Left colon (tissue), 2 donors: ENCODE measurements at places on chromosomes 6 and 20.

- no peak for DNase-seq
Measured at GRCh38 chr6:80316686-80317231, 210.3 kb downstream of the BCKDHB start.

DNA sequence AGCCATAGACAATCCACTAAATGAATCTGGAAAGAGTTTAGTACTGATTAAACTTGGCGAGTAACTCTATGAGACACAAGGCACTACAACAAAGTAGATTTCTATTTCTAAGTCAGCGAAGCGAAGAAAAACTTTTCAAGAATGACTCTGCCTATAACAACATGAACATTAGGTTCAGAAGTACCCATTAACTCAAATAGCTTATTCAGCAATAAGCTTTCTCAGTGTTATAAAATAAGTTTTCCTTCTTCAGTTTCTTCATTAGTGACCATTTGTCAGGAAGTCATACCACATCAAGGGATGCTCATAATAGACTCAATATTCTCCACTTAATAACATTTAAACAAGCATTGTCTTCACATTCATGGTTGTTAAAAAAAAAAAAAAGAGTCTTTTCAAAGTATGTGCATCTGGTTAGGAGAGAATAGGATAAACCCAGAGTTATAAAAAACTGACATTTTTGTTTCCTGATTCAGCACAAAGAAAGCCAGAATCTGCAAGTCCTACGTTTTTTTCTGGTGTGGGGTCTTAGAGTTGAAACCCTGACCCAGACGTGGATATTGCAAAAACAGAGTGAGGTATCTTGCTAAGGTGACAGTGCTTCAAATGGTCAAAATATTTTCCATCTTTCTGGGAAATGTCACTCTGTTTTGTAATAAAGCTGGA, 148.2 kb upstream of the PREP start:
- no peak for DNase-seq

GRCh38 chr6:130697995-130698535, 129.1 kb upstream of the SMLR1 start:
- DNase-seq: peak; percentile 49

- DNase-seq: no peak
Measured at GRCh38 chr6:149806127-149806526, 56.6 kb downstream of the PCMT1 start.

DNA sequence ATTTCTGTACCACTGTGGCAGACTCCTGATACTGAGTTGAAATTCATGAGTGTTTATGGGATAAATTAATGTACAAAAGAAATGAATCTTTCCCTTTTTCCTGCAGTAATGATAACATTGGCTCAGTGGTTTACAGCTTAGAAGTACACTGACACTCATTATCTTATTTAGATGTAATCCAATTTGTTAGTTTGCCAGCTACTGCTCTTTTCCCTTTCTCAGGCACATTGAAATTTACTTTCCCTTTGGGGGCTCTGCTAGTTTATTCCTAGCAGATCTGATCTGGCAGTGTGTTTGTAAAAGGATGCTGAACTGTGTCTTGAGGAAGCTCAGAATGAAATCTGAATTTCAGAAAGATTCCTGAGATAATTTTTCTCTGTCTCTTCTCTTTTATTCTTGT, 3.0 kb downstream of the CEP250 start:
- DNase-seq: no peak

GRCh38 chr6:143195349-143195845, 134.7 kb downstream of the AIG1 start:
- DNase-seq: no peak

- DNase-seq: no peak
Measured at GRCh38 chr6:3800850-3801591, 48.2 kb upstream of the FAM50B start.

DNA sequence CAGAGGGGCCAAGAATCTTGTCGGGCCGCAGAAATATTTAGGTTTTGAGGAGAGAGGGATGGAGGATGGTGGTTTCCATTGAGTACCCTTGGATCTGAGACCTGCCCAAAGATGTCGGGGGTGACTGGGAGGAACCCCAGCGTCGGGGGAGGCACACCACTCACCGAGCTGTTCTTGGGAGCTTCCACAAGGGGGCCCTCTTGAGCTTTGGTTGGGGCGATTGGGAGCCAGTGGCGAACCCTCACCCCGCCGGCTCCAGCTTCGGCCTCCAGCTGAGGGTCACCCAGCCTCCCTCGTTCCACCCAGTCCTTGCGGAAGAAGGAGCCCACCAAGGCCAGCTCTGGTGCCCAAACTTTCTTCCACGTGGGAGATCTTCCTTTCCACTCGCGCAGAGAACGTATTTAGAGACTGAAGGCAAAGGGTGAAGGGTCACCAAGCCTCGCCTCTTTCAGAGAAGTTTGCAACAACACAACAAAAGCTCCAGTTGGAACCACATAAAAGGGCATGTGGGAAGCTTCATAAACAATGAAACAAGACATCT, 33.6 kb downstream of the APCDD1L start:
- DNase-seq: peak; percentile 59

DNA sequence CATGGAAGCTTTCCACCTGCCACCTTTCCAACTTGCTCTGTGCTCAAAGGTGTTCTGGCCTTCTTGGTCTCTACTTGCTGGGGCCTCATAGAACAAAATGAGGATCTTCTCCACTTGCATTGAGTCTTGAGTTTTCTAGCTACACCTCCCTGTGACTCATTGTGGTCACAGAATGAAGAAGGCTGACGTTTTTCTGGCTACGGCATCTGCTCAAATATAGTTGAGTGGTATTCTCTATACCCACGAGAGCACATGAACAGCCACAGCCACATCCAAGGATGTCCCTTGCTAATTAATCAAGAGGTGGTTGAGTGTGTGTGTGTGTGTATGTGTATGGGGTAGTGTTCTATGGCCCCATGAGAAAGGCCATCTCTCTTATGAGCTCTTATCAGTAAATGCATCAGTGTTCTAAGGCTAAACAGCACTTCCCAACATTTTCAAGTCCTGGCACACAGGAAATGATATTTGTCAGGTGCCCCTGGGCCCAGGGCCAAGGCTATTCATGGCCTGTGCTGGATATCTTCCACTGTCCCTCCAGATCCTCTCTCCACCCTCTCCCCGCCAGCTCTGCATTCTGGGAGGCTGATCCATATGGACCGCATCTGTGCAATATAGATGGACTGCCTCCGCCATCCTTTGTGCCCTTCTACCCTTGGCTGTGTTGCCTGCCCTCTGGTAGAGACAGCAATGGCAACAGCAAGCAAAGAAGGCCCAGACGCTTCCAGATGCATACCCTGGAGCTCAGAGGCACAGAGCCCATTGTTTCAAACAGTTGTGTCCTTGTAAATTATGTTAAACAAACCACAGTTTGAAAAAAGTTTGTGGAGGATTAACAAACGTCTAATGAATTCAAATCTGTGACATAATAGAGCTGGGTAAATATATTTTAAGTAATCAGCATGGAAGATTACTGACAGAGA, 150.2 kb downstream of the LRFN2 start:
- DNase-seq: no peak

- DNase-seq: no peak
Measured at GRCh38 chr6:74964871-74965441, 240.9 kb downstream of the COL12A1 start.

DNA sequence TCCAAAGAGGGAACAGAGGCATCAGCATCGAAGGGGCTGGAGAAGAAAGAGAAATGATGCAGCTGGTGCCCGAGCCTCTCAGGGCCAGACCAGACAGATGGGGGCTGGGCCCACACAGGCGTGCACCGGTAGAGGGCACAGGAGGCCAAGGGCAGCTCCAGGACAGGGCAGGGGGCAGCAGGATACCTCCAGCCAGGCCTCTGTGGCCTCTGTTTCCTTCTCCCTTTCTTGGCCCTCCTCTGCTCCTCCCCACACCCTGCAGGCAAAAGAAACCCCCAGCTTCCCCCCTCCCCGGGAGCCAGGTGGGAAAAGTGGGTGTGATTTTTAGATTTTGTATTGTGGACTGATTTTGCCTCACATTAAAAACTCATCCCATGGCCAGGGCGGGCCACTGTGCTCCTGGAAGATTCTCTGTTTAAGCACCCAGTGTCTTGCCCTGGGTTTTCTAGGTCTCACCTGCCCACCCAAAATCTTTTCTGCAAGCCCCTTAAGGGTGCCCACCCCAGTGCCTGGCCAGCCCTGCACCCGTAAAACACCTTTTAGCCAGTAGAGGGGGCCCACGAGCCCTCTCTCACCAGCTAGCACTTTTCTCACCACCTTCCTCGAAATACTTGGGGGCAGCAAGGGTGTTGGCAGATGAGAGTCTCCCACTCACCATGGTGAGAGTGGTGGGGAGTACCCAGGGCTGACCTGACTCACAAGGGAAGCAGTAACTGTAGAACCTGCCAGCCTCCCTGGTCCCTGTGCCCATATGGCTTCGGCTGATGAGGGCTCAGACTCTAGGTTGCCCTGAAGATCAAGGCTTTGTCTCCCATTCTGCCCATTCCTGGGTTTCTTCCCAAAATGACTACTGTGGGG, 35.7 kb upstream of the ID1 start:
- DNase-seq: peak; percentile 39

DNA sequence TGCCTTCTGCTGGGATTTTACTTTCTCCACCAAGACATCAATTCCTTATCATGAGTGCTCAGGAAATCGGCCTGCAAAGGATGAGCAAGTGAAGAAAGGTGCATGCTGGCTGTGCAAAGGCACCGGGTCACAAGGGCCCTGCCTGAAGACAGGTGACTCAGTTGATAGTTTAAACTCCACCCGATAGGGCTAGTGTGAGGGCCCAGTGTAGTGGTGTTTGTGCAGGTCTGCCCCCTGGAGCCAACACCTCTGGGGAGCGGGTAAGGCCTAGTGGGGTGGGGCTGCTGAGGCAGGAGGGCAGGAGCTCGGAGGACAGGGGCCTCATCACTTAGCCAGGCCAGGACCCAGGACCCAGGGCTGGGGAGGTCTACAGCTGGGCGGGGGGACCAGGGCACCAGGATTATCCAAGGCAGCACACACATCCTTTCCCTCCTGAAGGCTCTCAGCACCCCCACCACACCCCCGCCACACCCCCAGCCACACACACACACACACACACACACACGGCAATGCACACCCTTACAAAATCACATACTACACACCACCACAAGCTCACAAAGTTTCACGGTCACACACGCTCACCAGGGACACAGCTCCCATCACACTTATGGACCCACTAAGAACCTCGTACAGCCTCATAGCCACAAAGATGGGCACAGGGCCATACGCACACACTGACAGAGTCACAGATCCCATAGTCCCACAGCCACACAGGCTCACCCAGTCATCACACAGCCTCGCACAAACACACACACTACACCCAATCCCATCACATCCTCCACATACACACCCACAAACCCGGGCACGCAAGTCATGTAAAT, 75.4 kb downstream of the GRM4 start:
- no peak for DNase-seq

DNA sequence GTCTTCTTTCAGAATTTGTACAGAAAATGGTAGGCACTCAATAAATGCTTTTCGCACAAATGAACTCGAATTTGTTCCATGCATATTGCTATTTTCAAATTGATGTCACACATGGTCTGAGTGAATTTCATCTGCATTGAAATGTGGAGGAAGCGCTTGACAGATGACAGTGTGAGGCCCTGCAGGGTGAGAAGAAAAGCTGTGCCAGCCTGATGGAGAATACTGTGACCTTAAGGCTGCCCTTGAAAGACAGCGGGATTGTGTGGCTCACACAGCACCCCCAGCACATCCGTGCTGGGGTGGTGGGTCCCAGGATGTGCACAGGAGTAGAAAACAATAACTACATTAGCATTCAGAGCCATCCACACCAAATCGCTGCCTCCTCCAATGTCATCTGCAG, 14.8 kb upstream of the MCHR2 start:
- DNase-seq: no peak
